ENCODE measurements at places on chromosomes 13 and 19.

GRCh38 chr13:48770372-48770771 is 116.6 kb downstream of the CYSLTR2 start:
- no peak for DNase-seq

DNA sequence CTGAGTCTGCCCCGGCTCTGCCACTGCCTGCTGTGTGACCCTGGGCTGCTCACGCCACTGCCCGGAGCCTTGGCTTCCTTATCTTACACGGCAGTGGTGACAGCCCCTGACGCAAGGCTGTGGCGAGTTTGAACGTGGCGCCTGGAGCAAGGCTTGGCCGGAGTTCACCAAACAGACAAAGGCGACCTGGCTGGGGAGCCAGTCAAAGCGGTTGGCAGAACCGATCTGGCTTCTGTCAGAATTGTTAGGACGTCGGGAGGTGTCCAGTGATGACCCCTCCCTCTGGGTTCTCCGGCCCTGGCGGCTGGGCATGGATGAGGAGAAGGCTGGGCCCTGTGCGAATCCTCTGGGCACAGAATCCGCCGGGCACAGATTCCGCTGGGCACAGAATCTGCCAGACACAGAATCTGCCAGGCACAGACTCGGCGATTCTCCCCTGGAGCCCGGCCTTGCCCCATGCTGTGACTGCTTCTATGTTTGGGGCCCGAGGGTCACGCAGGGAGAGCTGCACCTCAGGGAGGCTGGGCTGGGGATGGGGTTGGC is 11.7 kb upstream of the TMEM255B start:
- no peak for DNase-seq

DNA sequence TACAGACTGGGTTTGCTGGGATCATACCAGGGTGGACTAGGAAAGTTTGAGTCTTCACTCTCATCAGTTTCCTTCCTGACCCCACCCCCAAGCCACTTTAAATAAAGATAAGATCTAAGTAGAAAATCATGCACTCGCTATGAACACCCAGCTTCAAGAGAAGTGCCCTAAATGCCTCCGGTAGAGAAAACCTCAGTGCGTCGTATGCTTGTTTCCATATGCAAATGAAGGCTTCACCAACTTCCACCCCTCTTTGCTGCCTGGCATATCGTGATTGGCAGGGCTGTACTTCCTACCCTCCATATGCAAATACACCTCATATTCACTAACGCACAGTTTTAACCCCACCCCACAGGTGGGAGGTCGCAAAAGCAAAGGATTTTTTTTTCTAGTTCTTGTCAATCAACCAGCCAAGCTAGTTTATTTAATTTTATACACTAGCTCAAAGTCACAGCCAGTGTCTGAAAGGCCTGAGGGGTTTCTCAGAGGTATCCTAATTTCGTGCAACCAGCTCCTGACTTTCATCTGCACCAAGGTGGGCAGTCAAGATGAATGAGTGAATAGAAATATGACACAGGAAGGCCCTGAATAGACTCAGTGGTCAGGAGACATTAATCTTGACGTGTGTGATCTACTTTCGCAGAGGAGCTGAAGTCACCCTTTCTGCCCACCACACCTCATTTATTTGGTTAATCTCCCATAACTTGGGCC is 121.1 kb upstream of the TSHZ3 start:
- no peak for DNase-seq

DNA sequence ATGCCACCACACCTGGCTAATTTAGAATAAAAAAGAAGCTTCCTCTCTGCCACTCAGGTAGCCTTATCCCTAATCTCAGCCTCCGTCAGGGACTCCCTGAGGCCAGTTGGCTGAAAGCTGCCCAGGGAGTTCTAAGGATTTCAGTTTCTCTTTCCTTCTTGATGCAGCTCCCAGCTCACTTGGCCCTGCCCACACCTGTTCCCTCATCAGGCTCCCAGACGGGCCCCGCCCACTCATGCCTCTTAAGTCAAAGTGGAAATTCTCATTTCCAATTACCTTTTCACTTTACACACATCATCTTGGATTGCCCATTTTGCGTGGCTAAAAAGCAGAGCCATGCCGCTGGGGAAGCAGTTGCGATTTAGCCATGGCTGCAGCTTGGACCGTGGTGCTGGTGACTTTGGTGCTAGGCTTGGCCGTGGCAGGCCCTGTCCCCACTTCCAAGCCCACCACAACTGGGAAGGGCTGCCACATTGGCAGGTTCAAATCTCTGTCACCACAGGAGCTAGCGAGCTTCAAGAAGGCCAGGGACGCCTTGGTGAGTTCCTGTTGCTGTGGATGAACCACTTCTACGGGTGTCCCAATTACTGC is at the start of gene IFNL1:
TSS of gene IFNL1 (plus strand) at position 353 of the 591 bp plus-strand sequence. CDS start at position 368, 15 bp downstream.
- DNase-seq, result no peak

- DNase-seq, result no peak
Measured at GRCh38 chr19:45170146-45171106, 7.6 kb downstream of the TRAPPC6A start.

- DNase-seq, result no peak
Measured at GRCh38 chr13:110445183-110445582, 116.3 kb downstream of the RAB20 start.

GRCh38 chr13:76735641-76736040 is 150.6 kb downstream of the KCTD12 start:
- no peak for DNase-seq

DNA sequence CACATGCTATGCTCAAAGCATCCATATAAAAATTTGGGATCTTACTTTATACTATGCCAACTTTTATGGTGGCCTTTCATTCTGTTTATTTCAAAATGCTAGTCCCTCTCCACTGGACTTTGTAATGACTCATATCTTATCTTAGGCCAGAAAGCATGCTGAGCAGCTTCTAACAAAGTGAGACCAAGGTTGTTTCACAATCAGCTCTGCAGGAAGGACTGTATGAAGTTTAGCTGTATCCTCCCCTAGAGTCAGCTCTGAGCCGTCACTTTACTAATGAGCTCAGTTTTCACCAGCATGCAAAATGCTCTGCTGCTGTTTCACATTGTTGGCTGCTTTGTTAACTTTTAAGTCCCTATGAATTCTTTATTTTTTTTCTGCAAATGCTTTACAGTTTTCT is 1608.8 kb downstream of the OLFM4 start:
- DNase-seq, result no peak

- DNase-seq, result no peak
Measured at GRCh38 chr19:3064011-3064330, 1.7 kb upstream of the TLE5 start.

DNA sequence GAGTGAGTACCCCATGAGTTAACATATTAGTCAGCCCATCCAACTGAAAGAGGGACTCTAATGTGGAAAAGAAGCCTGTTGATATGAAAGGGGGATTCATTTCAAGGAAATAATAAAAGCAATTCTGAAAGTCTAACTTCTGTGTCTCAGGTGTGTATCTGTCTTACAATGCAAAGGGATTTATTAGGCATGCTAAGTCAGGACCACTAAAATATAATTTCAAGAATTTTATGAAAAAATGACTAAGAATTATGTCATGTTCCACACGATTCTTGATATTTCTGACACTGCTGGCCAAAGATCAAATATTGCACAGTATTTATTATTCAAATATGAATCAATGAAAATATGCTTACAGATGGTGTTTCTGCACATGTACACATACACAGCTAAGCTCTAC is 130.8 kb downstream of the KLF12 start:
- DNase-seq, result no peak

DNA sequence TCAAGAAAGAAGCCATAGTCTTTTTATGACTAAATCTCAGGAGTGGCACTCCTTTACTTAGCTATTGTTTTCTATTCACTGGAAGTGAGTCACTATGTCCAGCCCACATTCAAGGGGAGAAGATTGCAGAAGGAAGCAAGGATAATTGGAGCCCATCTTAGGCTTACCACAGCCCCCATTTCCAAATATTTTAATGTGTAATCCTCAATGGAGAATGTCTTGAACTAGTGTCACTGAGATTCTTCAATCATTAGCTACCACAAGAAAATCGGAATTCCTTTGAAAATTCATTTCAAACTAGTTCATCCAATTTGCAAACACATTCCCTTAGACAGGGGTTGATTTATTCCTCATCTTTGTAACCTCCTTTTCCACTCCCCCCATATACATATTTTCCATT is 84.7 kb downstream of the DLEU7 start:
- DNase-seq, result no peak

- DNase-seq, result no peak
Measured at GRCh38 chr13:108926862-108927261, 297.5 kb downstream of the MYO16 start.

- no peak for DNase-seq
Measured at GRCh38 chr19:38262585-38263268, 1.6 kb upstream of the SPINT2 start.

- DNase-seq, result no peak
Measured at GRCh38 chr13:24858953-24859352, 95.0 kb downstream of the RNF17 start.

- DNase-seq, result no peak
Measured at GRCh38 chr13:43411741-43412140, 375.0 kb downstream of the ENOX1 start.
